Astrocyte of the hippocampus (primary cell): ENCODE measurements at places on chromosomes 11 and 22.

DNA sequence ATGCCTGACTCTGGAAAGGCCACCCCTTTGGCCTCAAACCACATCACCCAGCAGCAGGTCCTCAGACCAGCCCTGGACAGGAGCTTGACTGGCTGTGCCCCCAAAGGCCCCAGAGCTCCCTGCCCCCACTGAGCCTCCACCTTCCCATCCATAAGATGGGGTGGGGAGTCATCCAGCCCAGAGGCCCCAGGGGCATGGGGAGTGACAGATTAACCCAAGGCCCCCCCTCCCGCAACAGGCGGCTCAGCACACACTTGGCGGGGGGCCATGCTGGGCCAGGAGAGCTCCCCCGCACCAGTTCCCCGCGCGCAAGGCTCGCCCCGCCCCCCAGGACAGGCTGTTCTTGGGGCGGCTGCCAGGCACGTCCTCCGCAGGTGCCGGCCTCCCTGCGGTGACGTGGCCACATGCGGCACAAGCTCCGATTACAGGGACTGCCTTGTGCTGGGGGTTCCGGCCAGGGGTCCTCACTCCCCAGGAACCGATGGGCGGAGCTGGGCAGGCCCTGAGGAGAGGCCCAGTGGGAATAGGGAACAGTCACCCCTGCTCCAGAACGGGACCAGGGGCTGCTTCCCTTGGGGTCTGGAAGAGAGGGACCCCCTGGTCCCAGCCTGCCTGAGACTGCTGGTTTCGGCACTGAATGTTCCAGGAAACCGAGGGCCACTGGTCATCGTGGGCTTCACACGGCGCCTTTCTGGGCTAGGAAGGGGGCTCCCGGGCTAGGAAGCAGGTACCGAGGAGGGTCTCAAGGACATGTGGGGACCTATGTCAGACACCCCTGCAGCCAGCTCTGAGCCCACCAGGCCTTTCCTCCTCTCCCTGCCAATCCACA lies 5.1 kb upstream of the CDKN1C start:
- DNase-seq: no peak

DNA sequence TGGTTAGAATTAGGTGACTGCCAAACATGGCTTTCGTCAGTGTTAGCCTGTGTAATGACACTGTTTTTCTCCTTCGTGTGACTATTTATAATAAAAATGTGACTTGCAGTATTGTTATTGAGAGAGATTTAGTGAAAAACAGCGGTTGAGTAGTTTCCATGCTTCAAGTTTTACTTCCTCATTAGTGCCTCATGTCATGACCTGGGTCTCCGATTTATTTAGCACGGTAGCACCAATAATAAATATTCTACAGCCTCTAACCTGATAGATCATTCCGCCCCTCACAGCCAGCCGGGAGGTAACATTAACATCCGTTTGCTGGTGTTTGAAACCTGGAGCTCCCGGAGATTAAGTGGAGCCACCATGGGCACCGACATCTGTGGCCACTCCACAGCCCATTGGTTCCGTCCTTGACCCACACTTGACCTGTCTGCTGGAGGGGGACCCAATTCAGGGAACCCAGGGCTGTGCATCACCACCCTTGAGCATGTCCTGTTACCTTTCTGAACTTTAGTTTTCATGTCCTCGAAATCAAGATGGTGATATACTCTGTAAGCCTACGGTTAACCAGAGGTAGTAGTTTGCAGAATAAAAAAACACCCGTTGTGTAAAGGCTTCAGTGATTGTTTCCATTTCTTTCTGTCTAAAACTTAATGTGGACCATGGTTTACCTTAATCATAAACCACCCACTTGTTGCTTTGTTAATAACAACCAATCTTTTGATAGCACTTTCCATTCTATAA lies 104.1 kb downstream of the ATXN10 start:
- no peak for DNase-seq

DNA sequence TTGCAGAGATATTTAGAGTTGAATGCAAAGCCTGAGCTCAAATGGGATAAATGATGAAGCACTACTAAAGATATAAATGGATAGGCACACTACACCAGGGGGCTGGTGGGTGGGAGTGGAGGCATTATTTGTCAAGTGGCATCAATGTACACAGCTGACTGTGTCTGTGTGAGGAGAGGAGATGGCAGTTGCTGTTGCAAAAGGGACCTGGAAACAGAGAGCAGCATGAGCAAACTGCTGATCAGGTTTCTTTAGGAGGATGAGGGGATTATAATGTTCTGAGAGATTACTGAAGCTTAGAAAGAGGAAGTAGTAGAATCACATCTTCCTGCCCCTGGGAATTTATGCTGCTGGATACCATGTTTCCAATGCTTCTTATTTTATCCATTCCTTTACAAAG lies 39.4 kb upstream of the LIN7C start:
- DNase-seq: no peak

DNA sequence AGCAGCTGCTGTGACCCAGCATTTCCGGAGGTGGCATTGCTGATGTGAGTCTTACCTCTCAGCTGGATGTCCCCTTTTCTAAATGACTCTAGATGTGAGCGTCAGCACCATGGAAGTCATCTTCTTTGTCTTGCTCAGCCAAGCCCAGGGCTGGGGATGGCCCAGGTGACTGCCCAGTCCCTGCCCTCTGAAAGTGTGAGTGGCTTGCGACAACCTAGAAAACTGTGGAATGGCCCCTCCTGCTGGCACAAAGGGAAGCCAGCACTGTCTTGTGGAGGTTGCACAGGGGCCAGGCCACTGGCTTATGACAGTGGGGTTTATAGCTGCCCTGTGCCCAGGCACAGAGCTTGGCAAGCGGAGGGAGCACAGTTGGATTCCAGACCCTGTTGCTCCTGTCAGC lies 6.2 kb downstream of the TUB start:
- DNase-seq: no peak

DNA sequence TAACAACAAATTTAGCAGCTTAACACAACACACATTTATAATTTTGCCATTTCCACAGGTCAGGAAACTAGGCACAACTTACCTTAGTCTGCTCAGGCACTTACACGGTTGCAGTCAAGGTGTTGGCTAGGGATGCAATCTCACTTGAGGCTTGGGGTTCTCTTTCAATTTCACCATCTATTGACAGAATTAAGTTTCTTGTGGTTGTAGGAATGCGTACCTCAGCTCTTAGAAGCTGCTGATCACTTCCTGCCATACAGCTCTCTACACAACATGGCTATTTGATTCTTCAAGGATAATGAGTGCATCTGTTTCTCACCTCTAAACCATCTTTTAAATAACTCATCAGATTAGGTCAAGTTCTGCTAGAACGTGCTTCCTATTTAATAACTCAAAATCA lies 968.1 kb downstream of the LRRC4C start:
- DNase-seq: no peak

DNA sequence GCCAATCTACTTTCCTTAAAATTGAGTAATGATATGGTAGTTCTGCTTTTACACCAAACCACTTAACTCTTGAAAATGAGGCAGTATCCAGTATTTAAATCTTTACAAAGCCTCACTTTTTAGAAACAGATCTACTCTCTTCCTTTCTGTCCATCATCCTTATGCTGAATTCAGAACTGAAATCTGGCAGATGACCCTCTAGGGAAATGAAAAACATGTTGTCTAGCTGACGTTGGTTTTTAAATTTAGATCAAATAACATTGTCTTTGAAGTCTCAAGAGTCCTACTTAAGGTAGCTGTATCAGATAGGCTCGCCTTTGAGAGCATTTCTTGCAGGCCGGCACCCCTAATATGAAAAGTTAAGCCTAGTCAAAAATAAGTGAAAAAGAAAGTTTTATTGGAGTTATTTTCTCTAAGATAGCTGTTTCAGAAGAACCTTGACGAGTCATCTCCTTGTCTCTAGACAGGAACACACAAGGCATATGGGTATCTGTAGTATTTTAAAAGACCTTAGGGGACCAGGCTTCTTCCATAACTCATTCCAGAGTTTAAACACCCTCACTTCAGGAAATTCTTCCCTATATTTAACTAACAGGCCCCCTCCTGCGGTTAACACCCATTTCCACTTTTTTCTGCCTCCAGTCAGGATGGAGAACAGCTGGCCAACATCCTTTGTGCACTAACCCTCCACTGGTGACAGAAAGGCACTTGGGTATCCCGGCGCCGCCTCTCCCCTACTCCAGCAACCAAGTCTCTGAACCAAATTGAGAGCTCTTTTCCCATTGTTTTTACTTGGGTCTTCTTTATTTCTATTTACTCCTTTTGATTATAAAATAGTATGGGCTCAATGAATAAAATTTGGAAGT lies 81.2 kb downstream of the WNT11 start:
- no peak for DNase-seq

- DNase-seq: peak; percentile 2
These were observed 580.5 kb upstream of the CHORDC1 start for GRCh38 chr11:90803366-90803765.

DNA sequence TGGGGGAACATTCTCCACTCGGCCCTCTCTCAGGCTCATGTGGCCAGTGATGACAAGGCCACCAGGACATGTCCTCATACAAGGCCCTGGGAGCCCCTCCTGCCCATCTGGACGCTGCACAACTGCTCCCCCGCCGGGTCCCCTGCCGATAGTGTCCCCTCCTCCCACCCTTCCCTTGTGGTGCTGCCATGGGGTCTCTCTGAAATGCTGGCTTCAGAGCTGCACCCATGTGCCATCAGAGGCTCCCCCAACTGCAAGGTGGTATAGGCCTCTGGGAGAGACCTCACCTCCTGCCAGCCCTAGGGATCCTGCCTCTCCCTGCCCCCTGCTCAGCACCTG lies 113.0 kb downstream of the KCNQ1OT1 start:
- DNase-seq: no peak

- no peak for DNase-seq
These were observed 31.4 kb downstream of the PPM1F start for GRCh38 chr22:21921184-21921721.

DNA sequence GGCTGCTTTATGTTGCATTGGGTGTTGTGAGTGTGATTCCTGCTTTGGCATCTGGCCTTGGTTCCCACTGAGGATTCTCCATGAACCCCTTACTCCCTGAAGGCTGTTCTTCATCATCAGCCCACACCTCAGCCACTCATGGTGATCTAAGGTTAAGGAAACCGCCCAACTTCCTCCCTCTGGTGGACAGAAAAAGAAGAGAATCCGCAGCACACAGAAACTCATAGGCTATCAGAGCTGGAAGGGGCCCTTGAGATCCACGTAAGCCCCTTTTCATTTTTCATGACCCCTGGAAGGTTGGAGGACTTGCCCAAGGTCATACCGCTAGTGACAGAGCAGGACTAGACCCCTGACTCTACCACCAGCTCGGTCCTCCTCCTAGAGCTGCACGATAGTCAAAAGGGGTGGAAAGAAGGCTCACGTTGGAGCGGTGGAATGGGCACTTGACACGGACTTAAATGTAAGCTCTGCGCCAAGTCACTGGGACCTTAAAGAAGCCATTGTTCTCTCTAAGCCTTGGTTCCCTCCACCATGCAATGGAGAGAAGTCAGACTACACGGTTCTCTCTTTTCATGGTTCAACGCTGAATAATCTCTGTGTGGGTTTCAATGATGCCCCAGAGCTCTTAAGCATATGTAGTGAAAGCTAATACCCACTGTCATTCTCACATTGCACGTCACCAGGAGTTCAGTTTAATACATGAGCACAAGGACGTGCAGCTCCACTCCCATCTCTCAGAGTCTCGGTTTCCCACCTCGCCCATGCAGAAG lies 83.6 kb upstream of the CRTAM start:
- no peak for DNase-seq

GRCh38 chr22:32842486-32842885 lies 41.0 kb downstream of the TIMP3 start:
- DNase-seq: peak; percentile 18

- DNase-seq: peak; percentile 29
These were observed 9.1 kb downstream of the CTSF start for GRCh38 chr11:66559142-66559865.

DNA sequence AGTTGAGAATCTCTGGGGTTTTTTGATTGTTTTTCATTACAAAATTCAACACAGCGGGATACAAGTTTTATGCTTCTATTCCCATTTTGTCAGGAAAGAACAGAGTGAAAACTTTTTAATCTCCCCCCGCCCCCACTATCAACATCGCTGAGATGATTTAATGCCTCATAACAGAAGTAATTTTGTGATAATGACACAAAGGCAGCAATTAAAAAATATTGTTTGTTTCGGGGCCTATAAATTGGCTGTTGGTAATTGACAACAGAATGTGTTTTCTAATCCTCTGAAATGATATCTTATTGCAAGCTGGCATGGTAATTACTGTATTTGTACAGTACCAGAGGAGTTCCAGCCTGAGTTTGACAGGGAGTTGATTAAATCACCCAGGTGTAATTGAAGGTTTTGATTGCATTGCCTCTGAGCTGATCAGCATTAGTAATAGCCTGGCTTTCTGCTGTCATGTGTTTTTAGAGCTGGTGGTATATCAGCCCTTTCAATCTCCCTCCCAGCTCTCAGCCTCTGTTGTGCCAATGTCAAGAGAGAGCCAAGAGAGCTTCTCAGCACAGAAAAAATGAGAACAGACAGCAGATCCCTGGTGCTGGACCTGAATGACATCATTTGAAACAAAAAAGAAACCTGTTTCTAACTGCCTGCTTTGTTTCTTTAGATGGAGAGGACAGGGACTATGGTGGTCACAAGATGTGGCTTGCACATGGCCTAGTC lies 265.1 kb downstream of the FAM76B start:
- no peak for DNase-seq

- DNase-seq: no peak
These were observed 190.7 kb upstream of the NECTIN1 start for GRCh38 chr11:119919656-119920055.

DNA sequence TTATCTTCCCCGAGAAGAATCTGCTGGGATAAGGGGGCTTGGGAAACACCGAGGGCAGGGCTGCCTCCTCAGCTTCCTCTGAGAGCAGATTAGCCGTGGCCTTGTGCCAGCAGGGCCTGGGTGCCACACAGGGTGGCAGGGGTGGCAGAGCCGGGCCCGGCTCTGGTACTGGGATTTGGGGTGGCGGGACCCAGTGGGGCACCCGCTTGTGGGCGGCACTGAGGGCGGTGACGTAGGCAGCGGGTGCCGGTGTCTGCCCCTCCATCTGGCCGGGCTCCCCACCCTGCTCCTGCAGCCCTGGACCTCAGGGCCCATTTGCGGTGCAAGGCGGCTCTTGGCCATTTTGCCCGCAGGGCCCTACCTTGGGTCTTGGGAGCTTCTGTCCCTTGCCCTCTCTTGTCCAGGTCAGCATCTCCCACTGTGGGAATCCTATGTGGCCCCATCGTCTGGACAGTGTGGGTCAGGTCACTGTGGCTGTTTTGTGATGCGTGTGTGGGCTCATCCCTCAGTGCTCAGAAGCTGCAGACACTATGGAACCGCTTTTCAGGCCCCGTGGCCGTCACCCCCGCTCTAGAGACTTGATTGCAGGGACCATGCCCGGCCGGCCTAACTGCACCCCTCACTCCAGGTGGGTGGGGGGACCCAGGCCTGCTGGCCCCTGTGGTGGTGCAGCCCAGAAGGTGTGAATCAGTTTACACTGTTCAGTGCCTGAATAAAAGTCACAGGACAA lies 29.7 kb upstream of the KRTAP5-6 start:
- DNase-seq: no peak
